ENCODE measurements at places on chromosomes 7 and 10.

DNA sequence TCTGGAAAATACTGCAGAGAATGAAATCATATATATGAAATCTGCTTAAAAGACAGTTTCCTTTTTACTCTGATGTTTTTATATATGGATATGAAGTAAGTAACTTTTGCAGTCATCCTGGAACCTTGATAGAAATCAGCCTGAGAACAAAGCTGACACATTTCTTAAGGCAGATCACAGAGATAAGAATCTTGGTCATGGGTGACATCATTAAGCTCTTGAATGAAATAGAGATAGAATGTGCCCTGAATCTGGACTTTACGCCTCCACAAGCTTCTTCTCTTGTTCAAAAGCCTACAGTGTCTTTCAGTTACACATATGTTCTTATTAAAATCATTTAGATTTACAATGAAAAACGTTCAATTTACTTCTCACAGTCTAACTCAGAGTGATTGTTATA lies 319.1 kb upstream of the CNTNAP2 start:
- no peak for DNase-seq

DNA sequence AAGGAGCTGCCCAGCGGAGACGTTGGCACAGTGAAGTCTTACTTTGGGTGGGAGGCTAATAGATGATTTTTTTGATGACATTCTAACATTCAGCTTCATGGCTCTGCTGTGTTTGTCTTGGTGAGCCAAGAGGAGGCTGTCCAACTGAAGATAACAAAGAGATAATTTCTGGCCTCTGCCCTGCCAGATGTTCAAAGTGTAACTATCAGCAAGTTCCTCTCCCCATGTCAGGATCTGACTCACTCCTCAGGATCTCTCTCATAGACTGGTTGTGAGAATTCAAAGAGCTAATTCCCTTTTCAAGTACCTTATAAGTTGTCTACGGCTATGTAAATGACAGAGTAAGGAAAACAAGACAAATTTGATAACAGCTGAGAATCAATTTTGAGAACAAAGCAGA lies 1340.9 kb downstream of the XPNPEP1 start:
- DNase-seq: no peak

GRCh38 chr10:18980089-18980629 lies 68.4 kb upstream of the MALRD1 start:
- no peak for DNase-seq

- DNase-seq: no peak
These were observed 34.7 kb downstream of the PTPN12 start for GRCh38 chr7:77571801-77572200.

DNA sequence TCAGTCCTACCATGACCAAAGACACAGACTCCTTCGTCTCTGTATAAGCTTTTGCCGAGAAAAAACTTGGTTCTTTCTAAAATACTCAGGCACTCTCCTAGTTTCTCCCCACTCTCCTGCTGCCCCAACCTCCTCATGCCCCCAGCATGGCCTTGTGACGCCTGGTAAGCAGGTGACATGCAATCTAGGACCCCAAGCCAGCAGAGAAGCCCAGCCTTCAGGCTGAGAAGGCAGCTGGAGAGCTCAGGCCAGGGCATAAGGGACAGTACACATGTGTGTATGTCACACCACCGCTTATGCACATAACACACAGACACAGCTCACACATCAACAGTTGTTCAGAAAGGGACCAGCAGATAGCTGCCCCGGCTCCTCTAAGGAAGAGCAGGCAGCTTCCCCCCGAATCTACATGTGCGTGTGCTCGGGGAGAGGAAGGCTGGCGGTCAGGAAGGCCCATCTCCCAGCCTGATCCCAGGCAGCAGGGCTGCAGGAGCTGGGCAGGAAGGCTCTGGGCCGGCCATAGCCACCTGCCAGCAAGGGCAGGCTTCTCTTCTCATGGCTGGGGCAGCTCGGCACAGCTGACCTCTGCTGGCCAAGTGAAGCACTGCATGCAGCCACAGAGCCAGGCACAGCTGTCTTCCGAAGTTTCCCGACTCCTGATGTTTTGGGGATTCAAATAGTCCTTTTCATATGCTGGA lies 8.5 kb downstream of the DDX56 start:
- DNase-seq: no peak

GRCh38 chr7:42886893-42887505 lies 24.9 kb downstream of the C7orf25 start:
- no peak for DNase-seq

- DNase-seq: no peak
These were observed 58.1 kb upstream of the OPN4 start for GRCh38 chr10:86596266-86596665.

DNA sequence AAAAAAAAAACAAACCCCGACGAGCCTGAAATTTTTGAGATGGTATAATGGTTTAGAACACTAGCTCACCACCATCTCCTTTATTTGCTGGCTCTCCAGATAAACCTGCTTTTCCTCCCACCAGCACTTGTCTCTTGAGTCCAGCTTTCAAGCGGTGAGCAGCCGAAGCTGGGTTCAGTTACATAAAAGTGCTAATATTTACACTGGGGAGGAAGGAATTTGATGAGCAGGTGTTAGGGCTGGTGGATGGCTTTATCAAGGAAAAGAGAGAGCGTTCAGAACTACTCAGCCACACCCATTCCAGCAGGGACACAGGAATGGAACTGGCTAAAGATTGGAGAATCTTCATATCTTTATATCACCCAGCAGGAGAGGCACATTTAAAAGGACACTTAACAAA lies 6.6 kb upstream of the CALML3 start:
- no peak for DNase-seq

DNA sequence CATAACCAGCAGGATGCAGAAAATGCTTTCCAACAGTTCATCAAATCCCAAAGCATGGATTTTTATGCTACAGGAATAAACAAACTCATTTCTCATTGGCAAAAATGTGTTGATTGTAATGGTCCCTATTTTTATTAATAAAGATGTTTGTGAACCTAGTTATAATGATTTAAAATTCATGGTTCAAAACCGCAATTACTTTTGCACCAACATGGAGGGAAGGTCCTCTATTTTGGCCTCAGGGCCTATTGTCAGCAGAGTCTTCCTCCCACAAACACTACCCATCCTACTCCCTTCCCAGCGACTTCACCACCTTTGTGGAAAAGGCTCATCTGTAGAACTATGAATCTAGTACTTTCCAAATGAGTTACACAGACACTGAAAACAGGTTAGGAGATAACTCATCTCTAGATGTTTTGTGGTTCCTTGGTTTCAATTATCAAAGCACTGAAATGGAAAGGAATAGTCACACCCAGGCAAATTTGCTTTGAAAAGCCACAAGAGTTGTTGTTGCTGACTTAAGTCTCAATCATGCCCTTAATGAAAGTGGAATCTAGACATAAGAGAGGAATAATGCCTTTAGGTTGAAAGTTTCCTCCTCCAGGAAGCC lies 59.4 kb upstream of the FRMD4A start:
- DNase-seq: no peak

DNA sequence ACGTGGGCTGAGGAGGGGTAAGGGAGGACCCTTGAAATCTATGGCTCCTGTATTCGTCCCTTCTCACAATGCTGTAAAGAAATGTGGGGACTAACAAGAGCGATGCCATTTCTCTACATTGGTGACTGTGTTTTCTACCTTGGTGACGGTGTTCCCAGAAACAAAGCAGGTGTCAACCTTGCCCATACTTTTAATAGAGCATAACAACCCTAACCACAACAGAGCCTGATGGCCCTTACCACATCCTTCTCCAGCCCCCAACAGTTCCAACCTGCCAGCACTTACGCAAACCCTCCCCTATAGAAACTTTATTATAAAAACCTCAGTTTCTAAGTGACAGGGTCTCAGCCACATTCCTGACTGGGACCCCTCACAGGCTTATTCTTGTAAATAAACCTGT lies 28.2 kb upstream of the ADCYAP1R1 start:
- DNase-seq: no peak
